T-cell (primary cell): ENCODE measurements at places on chromosomes 3 and 15.

DNA sequence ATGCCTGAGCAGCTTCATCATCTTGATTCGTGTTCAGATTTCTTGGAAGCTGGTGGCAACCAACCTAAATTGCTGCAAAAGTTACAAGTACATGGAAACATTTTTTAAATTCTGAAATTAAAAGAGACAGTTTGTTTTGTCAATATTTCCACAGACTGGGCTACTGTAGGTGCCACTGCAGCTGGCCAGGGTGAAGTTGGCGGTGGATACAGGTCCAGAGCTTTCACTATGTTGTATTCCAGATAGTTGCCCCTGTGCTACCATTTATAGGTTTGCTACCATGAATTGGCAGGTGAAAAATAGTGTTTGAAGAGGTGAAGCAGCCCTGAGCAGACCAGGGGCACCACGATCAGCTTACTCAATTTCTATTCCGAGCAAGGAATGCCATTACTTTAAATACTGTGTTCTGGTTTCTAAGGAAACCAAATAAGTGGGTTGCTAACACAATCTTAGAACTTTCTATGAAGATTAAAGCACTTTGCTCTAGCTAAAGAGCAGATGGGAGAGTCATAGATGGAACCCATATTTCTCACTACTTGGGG is 21.2 kb upstream of the SHC4 start:
- DNase-seq, result no peak

GRCh38 chr3:185046164-185046515 is 106.7 kb downstream of the C3orf70 start:
- no peak for DNase-seq

GRCh38 chr15:90354986-90355385 is 2.9 kb downstream of the ZNF774 start:
- no peak for DNase-seq

DNA sequence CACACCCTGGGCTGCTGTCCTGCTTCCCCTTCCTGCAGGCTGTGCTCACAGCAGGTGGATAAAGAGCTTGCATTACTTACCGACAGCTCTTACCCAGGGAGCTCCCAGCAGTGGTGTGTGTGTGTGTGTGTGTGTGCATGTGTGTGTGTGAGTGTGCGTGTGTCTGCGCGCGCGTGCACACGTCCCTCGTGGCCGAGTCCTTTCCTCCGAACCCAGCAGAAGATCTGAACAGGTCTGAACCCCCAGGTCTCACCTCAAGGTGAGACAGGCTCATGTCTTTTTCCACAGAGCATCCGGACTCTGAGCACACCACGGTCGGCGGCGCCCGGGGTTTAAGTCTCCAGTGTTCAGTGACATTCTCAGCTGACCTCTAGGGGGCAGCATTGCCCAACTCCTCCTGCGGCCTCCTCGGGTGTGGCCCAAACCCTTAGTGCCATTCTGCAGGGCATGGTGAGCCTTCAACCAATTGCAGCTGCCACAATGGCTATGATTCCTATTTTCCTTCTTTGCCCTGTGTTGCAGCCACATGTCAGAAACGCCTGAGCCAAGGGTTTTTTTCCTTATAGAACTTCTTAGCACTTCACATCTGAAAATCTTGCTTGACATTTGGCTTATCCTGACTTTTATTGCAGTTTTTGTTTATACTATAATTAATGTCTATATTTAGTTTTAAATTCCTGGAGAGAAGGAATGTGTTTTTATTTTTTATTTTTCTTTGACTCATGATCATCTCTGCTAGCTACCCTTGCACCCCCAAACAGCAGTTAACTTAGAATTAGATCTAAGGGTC is 64.1 kb upstream of the KLHL25 start:
- DNase-seq, result peak; percentile 48

- DNase-seq, result no peak
Measured at GRCh38 chr3:66265649-66266048, 44.8 kb downstream of the SLC25A26 start.

- DNase-seq, result no peak
Measured at GRCh38 chr15:45106002-45106790, 7.8 kb downstream of the DUOX2 start.

DNA sequence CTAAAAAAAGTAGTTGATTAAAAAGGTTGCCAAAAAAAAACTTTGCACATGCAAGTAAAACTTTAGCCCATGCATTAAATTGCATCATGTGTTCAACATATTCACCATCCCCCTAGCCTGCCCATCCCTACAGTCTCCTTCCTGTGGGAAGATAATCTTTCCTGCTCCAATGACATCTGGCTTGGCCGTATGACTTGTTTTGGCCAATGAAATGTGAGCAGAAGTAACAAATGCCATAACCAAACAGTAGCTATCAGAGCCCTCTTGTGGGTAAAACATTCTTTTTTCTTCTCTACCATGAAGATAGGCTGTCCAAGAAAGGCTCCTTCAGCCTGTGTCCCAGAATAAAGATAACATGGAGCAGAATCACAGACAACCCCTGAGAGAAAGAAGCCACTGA is 15.3 kb downstream of the ERC2 start:
- no peak for DNase-seq

DNA sequence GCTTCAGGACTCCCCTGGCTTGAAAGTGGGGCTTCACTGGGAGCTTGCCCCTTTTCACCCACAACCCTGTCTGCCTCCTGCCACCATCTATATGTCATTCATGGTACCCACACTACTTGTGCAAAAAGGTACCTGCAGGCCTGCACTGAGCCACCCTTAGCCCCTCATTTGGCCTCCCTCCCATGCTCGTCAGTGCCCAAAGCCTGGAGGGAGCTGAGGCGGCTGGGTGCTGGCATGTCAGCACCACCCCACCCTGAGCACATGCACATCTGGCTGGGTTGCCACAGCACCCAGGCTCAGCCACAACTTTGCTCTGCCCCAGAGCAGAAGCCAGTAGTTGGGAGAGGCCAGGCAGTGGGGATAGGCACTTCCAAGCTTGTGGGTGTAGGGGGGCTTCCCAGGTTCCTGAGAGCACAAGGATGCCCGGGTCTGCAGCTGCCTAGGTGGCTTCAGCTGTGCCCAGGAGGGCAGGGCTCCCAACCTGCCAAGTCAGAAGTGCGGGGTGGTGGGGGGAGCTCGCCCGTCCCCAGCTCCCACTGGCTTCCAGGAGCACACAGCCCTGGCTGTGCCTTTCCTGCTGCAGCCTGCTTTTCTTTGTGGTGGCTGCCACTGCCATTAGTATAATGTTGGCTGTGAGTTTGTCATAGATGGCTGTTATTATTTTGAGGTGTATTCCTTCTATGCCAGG is 1054.6 kb upstream of the EPHA6 start:
- no peak for DNase-seq

DNA sequence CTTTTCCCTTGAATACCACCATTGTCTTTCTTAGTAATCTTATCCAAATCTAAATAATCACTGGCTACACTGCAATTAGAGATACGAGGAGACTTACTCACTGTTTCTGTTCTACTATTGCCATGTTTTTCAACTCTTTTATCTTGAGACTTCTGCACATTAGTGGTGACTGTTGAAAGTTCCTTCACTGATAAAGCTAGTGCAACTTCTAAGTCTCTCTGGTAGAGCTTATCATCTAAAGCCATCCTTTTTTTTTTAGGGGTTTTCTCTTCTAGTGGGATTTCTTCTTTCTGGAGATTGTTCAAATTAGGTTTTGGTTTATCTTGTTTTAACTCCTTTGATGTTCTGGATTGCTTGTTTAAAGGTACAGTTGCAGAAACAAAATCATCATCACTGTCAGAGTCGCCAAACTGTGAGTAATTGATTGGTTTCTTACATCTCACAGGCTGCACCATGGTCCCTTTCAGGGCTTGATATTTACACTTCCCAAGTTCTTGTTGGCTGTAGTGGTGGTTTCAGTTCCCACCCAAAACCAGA is 37.7 kb downstream of the NCK1 start:
- no peak for DNase-seq

GRCh38 chr15:94077938-94078337 is 153.4 kb upstream of the MCTP2 start:
- no peak for DNase-seq

DNA sequence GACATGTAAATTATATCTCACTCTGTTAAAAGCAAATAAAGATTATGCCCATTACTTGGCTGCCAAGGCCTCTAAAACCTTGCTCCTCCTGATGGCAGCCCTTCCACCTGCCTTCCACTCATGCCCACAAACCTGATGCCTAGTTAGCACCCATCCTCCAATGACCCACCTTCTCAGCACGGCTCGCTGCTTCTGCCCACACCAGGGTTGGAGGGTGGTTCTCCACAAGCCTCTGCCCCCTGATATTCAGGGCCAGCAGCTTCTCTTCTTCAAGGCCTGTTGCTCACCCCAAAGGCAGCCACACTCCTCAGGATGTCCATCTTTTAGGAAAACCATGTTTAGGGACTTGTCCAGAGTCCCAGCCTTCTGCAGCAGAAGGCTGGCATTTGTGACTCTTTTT is 263.4 kb upstream of the TLE3 start:
- DNase-seq, result no peak

DNA sequence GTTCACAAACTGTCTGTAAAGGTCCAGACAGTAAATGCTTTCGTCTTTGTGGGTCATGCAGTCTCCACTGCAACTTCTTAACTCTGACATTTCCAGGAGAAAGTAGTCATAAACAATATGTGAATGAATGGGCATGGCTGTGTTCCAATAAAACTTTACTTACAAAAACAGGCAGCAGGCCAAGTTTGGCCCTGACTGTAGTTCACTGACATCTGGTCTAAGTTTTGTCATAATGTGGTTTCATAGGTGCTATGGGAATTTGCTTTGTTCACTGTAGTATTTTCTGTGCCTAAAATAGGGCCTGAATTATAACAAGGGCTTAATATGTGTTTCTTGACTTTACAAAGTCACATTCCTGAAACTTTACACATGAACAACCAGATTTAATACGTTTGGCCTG is 186.0 kb upstream of the KBTBD8 start:
- DNase-seq, result no peak

DNA sequence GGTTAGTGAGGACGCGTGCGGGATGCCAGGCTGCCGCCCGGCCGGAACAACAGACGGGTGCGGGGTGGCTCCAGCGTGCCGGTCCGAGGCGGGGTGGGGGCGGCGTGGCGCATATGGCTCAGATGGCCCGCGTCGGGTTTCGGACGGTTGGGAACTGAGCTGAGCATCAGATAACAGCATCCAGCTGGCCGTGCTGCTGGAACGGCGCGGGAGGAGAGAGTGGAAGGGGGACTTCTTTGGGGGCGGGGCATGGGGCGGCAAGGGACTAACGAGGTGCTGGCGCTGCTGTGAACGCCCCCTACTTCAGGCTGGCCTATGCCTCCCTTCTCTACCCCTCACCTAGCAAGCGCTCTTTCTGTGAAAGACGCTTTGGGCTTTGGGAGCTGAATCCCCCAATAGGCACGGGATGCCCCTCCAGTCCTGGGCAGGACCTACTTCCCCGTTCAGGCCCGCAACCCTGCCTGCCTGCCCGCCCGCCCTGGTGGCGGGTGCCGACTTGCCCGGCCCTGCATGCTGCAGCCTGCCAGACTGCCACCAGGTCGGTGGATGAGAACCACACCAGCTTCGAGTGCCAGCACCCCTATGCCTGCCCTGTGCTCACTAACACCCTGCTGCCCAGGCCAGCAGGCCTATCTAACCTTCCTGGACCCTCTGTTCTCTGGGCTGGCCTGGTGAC is 542 bp downstream of the INKA1 start:
- DNase-seq, result peak; percentile 21

GRCh38 chr3:125671461-125672243 is 76.4 kb upstream of the OSBPL11 start:
- no peak for DNase-seq

- no peak for DNase-seq
Measured at GRCh38 chr3:101784855-101785613, 6.0 kb downstream of the NXPE3 start.

DNA sequence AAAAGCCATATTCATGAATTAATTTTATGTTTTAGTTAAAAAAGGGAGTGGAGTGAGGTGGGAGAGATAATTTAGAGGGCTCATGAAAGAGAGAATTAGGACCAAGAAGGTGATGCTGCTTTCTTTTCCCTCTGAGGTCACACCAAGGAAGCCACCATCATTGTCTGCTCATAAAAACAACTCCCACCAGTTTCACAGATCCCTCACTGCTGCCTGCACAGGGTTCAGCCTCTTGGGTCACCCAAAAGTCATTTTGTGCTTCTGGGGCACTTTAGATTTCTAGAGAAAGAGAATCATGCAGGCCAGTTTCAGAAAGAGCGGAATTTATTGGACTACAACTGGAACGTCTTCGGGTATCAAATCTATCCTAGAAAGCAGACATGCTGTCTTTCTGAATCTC is 241.4 kb upstream of the EOMES start:
- no peak for DNase-seq

- DNase-seq, result no peak
Measured at GRCh38 chr3:151896246-151897012, 23.0 kb downstream of the SUCNR1 start.

GRCh38 chr3:9831253-9831652 is 12.6 kb downstream of the RPUSD3 start:
- DNase-seq, result no peak

DNA sequence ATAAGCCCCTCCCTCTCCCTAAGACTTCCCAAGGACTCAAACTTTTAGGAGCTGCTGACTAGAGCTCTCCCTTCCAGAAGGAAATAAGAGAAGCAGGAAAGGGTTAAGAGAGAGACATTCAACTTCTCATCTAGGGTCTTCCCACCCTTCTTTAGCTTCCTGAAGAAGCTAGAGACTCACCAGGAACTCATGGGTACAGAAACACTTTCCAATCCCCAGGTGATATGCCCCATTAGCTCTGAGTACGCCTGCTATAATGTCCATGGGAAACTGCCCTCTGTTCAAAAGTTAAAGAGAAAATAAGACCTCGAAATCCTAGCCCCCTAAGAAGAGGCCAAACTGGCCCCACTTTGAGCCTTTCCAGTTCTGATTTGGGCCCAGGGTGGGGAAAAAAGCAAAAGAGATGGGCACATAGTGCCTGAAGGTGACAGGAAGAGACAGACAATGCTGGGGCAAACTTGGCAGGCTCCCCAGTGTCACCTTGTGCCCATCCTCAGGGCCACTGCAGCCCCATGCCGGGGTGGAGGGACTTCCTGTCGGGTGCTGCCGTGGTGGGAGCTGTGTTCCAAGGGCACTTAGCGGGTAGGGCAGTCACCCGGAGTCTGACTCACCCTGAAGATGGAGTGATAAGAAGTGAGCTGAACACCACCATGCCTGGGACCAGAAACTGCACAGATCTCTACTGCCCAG is 29.5 kb downstream of the CCDC12 start:
- peak; percentile 57 for DNase-seq

GRCh38 chr3:45062697-45063070 is 36.6 kb downstream of the CLEC3B start:
- DNase-seq, result no peak

DNA sequence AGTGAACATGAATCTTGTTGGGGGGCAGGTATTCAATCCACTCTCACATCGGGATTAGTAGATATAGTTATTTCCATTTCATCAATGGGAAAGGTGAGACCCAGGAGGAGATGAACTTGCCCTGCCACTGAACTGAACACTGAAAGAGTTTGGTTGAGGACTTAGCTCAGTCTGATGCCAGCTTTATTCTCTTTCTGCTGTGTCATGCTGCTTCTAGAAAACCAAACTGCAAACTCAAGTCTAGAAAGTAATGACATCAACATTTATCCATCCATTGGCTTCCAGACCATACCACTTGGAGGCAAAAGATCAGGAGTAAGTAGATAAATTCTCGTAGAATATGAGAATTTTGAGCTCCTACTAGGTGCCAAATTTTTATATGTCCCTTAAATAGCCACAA is 288.0 kb upstream of the CTNNB1 start:
- DNase-seq, result no peak

- no peak for DNase-seq
Measured at GRCh38 chr3:122563717-122564025, 429 bp downstream of the PARP9 start.

GRCh38 chr3:16842272-16843270 is 42.2 kb upstream of the PLCL2 start:
- DNase-seq, result peak; percentile 78
